ENCODE measurements at places on chromosomes 4 and X.

GRCh38 chrX:69618803-69619202 lies 2.9 kb downstream of the EDA start:
- no peak for DNase-seq

GRCh38 chrX:42720209-42720608 lies 57.8 kb downstream of the PPP1R2C start:
- no peak for DNase-seq

GRCh38 chr4:36747277-36748129 lies 466.1 kb downstream of the DTHD1 start:
- no peak for DNase-seq

GRCh38 chr4:16636912-16637630 lies 261.4 kb downstream of the LDB2 start:
- no peak for DNase-seq

DNA sequence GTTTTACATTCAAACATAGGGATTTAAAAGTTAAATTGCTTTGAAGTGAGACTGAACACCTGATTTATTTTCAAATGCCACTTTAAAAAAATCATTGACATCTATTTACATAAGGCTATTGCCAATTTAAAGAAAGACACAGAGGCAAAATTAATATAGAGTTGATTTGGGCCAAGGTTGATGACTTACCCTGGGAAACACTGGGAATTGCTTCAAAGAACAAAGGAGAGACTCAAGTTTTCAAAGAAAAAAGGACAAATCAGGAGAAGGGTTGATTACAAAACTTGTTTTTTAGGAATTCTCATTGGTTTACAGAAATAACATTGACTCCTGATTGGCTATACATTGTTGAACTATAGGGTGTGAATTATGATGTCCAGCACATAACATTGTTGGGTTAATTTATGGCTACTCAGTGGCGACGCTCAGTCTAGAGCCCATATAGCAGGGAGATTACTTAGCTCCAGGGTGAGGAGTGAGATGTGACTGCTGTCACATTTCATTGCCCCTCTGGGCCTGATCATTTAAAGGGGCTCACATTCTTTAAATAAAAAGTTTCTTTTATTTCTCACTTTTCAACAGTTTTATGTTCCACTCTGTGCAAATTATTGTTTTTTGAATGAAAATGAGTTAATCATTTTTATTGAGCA lies 184.6 kb downstream of the SPATA18 start:
- DNase-seq = no peak

DNA sequence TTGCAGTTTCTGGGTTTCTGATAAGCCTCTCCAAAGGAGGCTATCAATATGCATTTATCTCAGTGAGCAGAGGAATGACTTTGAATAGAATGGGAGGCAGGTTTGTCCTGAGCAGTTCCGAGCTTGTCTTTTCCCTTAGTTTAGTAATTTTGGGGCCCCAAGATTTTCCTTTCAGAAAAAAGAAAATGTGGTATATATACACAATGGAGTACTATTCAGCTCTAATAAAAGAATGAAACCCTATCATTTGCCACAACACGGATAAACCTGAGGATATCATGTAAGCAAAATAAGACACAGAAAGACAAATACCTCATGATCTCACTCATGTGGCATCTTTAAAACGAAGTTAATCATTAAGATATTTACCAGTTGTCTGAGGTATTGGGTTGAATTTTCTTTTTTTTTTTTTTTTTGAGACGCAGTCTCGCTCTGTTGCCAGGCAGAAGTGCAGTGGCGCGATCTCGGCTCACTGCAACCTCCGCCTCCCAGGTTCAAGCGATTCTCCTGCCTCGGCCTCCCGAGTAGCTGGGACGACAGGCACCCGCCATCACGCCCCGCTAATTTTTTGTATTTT lies 540 bp downstream of the ZNF721 start:
- no peak for DNase-seq

GRCh38 chr4:64614276-64614675 lies 205.0 kb upstream of the TECRL start:
- DNase-seq = no peak
